Mucosa of gallbladder (tissue), 1 donor: ENCODE measurements at places on chromosomes 5 and 9. TPM values are rescaled to one million over a fixed set of nuclear protein-coding genes. Genes with fewer than 3 reads are reported as not detected.

GRCh38 chr9:117644133-117644931, 59.9 kb upstream of the TLR4 start:
- DNase-seq: peak; percentile 65

DNA sequence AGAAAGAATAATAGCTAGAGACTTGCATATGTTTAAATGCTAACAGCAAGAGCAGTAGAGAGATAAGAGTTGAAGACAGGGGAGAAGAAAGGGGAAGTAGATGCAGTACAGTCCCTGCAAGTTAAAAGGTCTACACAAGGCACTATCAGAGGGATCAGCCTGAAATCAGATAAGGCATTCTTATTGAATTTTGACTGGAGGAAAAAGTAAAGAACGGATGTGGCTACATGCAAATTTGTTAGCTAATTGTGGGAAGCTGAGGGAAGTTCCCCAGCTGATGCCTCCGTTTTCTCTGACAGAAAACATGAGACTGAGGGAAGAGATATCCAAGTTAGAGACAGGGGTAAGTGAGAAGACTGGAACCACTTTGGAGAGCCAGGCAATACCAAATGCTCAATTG, 12.9 kb upstream of the RHOBTB3 start:
- DNase-seq: no peak

DNA sequence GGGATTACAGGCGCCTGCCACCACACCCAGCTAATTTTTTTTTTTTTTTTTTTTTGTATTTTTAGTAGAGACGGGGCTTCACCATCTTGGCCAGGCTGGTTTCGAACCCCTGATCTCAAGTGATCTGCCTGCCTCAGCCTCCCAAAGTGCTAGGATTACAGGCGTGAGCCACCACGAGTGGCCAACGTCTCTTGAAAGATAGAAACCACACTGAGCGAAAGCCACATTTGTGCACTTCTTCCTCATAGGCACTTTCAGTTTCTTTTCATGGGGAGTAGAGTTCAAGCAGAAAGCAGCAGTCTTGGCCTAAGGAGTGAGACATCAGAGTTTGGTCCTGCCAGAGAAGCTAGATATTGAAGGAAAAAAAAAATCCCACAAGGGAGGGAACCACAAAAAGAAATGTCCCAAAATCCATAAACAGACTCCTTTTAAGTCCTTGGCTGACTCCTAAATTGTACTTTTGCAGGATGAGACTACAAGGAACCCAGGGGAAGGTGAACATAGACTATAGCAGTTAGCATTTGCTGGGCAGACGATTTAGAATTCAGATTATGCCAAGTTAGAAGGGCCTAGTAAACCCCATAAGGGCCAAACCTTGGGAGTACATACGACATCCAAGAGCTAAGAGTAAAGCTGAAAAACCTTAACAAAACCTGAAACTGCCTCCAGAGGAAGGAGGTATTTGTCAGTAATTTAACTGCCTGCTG, 43.9 kb upstream of the GLIPR2 start:
- DNase-seq: no peak

- DNase-seq: no peak
Observed at GRCh38 chr5:2433086-2433485, 318.4 kb downstream of the IRX2 start.

GRCh38 chr9:5122116-5122515, 63.3 kb downstream of the INSL6 start:
- no peak for DNase-seq

GRCh38 chr5:140351609-140352334, 5.4 kb upstream of the HBEGF start:
- peak; percentile 80 for DNase-seq

DNA sequence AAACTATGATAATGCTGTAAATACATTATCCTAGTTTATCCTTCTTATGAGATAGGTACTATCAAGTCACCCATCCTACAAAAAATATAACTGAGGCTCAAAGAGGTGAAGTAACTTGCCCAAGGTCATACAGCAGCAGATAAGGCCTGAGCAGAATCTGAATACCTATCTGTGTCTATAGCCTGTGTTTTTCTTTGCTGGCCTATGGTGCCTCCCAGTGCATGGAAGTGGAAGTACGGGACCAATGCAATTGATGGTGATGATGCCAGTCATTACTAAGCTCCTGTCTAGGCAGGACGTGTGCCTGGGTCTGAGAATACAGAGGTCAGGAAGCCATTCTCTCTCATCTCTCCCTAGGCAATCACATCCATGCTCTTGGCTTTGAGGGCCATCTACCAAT, 67.8 kb downstream of the FAT2 start:
- no peak for DNase-seq

DNA sequence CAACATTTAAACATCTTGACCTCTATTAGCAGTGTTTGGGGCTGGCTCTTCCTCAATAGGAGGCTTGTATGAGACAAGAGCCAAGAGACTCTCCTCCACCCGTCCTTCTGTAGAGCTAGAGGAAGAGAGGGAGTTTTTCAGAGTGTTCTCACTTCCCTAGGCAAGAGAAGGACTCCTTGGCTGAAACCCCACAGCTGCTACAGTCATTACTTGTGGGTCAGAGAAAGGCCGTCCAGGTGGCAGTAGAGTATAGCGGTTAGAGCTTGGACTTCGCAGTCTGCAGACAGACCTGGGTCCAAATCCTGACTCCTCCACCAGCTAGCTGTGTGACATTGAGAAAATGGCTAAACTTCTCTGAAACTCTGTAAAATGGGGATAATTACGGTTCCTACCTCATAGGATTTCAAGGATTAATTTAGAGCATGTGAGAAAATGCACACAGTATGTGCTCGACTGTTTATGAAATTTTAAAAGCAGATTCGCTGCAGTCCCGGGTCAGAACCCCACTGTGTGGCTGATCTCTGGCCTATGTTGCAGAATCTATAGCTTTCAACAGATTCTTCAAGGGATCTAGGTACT, 80.8 kb upstream of the ARAP3 start:
- DNase-seq: no peak

GRCh38 chr9:92185681-92186080, 70.5 kb upstream of the SPTLC1 start:
- no peak for DNase-seq

GRCh38 chr5:42772265-42772993, 15.8 kb downstream of the CCDC152 start:
- no peak for DNase-seq

DNA sequence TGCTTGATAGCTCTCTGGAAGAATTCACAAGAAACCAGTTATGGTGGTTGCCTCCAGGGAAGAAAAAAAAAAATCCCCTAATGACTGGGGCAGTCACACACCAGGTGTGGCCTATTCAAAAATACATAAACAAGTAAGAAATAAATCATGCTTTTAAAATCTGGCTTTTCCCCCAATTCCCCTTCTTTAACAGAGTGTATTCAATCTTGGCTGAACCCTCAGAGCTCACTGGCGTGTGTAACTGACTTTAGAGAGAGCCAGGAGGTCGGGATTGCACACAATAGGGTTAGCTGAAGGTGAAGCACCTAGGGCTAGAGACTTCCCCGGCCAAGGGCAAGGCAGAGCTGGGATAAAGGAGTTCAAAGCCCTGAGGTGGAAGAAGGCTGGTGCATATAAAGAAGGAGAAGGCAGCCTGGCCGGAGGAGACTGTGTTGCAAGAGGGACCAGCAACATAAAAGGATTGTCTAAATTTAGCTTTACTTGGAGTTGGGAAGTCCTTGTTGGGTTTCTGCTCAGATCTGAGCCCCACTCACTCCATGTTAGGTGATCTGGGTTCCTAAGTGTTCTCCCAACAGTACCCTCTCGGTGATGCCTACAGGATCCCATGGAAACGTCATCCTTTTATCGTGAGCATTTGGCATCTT, 19.7 kb downstream of the FNBP1 start:
- DNase-seq: no peak

- no peak for DNase-seq
Observed at GRCh38 chr5:23319901-23320300, 187.5 kb upstream of the PRDM9 start.

DNA sequence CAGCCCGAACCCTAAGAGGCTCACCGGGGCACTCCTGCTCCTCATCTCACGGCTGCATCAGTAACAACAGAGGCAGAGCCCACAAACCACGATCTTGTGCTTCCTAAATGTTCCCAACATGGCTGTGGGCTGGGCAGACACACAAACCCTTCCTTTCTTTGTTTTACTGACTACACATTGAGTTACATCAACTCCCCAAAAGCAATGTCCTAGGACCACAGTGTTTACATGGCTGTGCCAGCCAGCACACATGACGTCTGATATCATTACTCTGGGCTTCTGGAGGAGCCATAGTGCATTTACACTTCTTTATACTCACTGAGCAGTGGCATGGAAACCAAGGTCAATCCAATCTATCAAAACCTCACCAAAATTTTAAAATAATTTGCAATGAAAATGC, 101.4 kb downstream of the LHFPL2 start:
- DNase-seq: no peak

- no peak for DNase-seq
Observed at GRCh38 chr9:138014563-138014945, 137.0 kb downstream of the CACNA1B start.

DNA sequence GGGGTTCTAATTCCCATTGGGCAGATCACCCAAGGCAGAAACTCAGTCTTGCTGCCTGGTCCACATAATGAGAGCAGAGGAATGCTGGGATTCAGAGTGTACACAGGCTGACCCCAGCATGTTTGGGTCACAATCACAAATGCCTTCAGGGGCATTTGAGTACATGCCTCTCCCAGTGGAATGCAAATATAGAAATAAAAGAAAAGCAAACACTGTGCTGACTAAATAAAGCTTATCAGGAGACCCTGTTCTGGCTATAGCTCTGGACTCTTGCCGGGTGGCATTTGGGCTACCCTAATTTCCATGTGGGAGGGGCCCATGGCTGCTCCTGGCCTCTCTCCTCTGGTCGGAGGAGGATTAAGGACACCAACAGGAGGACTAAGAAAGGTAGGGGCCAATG, 121.4 kb downstream of the DOCK8 start:
- no peak for DNase-seq

- DNase-seq: peak; percentile 62
Observed at GRCh38 chr5:132225165-132226032, 2.3 kb downstream of the P4HA2 start.

DNA sequence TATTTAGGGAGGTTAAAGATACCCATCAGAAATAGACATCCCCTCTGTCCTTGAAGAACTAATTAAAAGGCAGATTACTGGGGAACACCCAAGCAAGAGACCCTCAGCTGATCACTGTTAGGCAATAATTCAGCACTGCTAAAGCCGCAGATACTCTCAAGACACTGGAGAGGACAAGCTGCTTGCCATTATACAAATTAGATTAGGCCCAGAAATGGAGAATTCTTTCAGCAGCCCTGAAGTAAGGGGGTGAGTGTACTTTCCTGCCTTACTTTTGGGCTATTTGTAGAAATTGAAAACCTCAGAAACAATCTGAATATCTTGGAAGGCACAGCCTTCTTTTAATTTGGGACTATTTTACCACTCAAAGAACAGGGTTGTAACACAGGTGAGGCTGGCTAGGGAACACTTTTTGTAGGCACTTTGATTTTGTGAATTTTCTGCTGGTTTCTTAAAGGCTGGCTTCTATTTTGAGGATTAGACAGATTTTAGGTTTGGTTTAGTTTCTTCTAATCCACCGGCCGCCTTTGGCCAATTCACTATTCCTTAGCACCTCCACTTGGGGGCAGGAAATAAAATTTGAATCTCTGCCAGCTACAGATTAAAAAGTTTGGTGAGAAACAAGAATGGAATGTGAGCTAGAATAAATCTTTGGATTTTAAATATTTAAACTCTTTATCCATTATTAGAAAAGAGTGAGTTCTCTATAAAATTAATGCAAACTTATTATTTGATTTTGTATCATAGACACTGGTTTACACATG, 106.0 kb downstream of the SMARCA2 start:
- DNase-seq: no peak

DNA sequence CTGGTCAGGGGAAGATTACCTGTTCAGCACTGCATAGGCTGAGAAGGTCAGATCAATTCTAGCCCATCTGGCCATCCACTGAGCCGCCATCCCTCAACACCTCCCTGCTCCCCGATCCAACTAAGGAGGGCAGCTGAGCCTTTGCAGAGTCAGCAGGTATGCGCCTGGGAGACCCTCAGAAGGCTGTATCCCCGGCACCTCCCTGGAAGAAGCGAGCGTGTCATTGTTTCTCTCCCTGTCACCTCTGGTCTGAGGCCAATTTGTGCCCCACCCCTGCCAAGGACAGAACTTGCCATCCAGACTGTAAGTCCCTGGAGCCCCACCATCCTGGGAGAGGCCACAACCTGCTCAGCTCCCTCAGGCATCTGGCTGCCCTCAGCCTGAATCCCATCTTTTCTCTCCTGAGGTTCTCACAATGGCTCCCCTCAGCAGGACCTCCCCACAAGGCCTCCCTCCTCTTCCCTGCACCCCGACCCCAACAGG, 2.6 kb downstream of the CLTB start:
- DNase-seq: no peak

DNA sequence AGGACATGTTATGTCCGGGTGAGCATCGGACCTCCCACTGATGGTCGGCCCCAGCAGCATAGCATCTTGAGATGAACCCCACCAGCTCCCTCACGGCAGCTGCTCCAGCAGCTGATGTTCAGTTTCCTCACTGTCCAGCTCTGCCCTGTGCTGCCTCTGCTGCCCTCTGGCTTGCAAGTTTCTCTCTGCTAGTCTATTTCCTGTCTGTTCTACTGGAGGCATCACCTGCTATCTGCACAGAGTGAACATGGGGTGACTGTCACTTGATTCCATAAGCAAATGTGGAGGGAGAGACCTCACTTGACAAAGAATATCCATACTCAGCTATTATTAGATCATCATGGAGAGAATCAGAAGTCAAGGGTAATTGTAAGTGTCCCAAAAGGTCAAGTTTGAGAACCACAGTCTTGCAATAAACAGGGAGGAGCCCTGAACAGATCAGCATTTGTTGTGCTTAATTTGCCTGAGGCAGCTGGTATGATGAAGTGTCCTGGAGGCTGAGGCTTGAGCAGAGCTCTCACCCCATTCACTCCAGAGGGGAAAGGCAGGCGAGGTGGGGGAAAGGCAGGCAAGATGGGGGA, 702.8 kb downstream of the SEMA5A start:
- no peak for DNase-seq

- peak; percentile 59 for DNase-seq
Observed at GRCh38 chr5:90940227-90940995, 381.8 kb downstream of the ADGRV1 start.

DNA sequence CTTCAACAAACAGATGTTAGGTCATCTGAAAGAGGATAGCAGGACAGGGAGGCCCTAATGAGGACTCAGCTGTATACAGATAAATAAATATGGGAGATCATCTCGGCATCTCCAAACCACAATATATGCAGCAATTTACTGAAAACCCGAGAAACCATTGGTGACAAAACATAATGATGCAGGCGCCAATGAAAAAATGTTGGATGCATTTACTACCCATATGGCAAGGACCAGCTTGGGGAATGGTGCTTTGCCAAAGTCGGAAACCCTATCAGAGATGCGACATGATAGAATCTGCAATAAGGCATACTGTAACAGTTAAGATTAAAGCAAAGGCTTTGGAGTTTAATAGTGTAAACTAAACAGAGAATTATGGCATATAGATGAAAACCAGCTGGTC, 92.0 kb downstream of the SNCAIP start:
- no peak for DNase-seq

FOXE1 gene
- not detected for total RNA-seq

TMC1 gene
- total RNA-seq: not detected

DUSP1 gene
- 240 TPM for total RNA-seq

C5orf47 gene
- not detected for total RNA-seq

PCDHGA5 gene
- 3.3 TPM for total RNA-seq

TMEM171 gene
- total RNA-seq: 1.6 TPM
